ENCODE measurements at places on chromosomes 13 and 19.

GRCh38 chr13:23570921-23571315 is 706 bp downstream of the TNFRSF19 start:
- DNase-seq, result no peak

DNA sequence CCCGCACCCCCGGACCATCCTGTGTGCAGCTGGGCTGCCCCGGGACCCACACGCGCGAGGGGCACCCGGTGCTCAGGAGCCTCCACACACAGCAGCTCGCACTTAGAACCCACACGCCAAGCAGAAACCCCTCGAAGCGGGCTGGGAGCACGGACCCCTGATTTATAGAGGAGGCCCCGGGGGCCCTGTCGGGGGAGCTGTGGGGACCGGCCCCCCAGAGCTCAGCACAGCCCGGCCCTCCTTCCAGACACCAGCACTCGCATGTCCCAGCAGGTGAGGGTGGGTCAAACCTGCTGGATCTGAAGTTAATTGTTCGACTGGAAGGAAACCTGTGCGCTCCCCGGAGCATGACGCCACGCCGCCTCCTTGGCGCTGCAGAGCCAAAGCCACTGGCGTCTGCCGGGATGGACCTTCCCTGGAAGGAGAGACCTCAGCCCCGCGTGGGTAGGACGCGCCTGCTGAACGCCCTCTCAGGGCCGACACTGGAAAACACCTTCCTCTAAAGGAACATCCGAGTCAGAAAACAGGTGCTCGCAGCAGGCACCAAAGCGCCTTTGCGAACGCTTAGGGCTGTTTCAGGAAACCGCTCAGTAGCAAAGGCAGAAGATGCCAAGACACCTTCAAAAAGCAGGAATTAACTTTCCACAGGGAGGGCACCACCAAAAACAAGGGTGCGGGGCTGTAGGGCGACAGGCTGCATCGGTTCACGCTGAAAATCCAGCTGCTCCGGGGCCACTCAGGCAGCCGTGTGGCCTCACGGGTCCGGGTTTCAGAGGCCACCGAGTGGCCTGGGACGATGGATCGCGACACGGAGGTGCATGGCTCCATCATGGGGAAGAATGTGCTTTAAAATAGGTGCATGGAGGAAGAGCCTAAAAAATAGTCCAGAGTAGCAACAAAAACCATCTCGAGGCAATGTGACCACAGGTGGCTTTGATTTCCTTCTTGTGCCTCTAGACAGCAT is 37.8 kb upstream of the GRTP1 start:
- no peak for DNase-seq

- DNase-seq, result no peak
These were observed 2.8 kb downstream of the UBA2 start for GRCh38 chr19:34430738-34431625.

GRCh38 chr13:58977085-58977484 is 1186.6 kb downstream of the DIAPH3 start:
- no peak for DNase-seq

- DNase-seq, result no peak
These were observed 6.4 kb upstream of the NFIC start for GRCh38 chr19:3359919-3360420.

DNA sequence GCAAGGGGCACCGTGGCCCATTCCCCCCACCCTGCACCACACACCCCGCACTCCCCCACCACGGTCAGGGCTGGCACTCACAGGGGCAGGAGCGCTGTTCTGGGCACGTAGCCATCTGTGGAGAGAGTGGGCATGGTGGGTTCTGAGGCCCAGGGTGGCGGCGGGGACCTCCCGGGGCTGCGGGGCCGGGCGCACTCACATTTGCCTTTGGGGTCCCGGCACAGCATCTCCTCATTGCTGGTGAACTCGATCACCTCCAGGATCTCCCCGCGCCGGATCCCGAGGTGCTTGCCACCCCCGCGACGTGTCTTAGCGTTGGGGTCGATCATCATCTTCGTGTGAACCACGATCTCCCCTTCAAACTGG is 12.1 kb downstream of the PRAM1 start:
- DNase-seq, result no peak

GRCh38 chr13:39931505-39931904 is 276.0 kb downstream of the COG6 start:
- no peak for DNase-seq

- DNase-seq, result no peak
These were observed 2172.2 kb downstream of the PCDH9 start for GRCh38 chr13:65057986-65058385.

- DNase-seq, result no peak
These were observed 46.7 kb upstream of the RNF113B start for GRCh38 chr13:98223741-98224140.

DNA sequence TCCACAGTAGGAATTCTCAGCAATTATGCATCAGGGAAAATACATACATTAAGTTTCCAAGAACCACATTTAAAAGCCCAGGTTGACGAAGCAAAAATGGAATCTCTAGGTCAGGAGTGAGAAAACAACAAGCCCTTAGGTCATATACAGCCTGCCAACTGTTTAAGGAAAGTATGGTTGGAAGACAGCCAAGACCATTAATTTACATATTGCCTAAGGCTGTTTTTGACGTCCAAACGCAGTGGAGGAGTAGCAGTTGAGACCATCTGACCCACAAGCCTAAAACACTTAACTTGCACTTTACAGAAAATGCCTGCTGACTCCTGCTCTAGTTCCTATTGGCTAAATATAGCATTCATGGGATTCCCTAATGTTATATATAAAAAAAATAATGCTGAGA is 299.0 kb downstream of the ITGBL1 start:
- DNase-seq, result no peak

- DNase-seq, result no peak
These were observed 354.9 kb downstream of the PCDH9 start for GRCh38 chr13:66875264-66875663.
